ENCODE measurements at places on chromosomes 13 and 19.

- no peak for DNase-seq
These were observed 474 bp upstream of the IFT88 start for GRCh38 chr13:20566468-20566897.

DNA sequence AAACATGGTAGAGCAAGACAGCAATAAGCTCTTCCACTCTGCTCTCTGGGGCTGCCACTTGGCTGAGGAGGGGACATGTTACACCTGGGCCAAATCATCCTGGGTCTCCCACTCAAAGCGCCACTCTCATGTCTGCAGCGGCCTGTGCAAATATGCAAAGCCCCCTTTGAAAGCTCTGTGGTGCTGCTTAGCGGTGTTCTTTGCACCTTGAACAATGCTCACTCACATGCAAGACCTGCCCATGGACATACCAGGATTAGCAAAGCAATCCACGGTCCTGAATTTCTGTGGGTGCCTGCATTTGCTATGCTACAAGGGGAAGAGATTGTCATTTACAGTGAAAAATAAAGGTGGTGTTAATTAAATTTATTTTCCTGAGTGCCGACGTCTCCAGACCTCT, 48.6 kb downstream of the MRPL57 start:
- no peak for DNase-seq

- no peak for DNase-seq
These were observed 147.0 kb upstream of the RNF113B start for GRCh38 chr13:98324105-98324504.

- DNase-seq, result no peak
These were observed 40.5 kb downstream of the TEX26 start for GRCh38 chr13:30972888-30973377.

GRCh38 chr19:10195199-10195519, 406 bp upstream of the DNMT1 start:
- DNase-seq, result no peak

DNA sequence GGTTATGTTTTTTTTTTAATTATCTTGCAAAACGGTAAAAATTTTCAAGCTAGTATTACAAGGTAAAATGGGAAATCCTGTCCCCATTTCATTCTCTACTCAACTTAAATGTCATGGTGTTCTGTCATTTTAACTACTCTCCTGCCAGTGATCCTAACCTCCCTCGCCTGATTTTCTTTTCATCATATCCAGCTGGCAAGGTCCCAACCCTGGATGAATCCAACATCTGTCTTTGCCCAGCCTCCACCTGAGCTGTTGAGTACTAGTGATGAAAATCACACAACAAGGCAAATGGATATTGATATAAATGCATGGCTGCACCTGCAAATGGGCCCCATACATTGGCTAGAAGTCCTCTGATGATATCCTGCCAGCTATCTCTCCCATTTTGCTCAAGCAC, 6.9 kb upstream of the CDK8 start:
- DNase-seq, result no peak
